ENCODE measurements at places on chromosomes 12 and 14. TPM values are rescaled to one million over a fixed set of nuclear protein-coding genes. Genes with fewer than 3 reads are reported as not detected.

DNA sequence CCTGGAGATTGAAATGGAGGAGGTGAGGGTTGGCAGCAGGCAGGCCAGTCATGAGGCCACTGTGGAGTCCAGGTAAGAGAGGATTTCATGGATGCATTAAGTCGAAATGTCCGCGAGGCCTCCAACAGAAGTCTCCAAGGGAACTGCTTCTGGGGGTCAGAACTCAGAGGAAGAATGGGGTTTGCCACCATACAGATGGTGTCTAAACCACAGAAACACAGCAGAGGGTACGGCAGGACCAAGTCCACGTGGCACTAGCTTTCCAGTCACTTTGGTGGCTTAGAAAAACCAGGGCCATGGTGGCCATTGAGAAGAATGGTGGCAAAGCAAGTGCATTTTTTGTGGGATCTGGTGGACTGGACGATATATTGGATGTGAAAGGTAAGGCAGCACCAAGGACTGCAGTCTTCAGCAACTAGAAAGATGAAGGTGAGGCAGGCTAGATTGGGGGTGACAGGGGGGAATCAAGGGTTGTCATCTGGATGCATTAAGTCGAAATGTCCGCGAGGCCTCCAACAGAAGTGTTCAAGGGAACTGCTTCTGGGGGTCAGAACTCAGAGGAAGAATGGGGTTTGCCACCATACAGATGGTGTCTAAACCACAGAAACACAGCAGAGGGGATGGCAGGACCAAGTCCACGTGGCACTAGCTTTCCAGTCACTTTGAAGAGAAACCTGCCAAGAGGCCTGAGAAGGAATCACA is 22.5 kb upstream of the TMEM106C start:
- DNase-seq, result no peak

RPL10L gene
- not detected for total RNA-seq

DNA sequence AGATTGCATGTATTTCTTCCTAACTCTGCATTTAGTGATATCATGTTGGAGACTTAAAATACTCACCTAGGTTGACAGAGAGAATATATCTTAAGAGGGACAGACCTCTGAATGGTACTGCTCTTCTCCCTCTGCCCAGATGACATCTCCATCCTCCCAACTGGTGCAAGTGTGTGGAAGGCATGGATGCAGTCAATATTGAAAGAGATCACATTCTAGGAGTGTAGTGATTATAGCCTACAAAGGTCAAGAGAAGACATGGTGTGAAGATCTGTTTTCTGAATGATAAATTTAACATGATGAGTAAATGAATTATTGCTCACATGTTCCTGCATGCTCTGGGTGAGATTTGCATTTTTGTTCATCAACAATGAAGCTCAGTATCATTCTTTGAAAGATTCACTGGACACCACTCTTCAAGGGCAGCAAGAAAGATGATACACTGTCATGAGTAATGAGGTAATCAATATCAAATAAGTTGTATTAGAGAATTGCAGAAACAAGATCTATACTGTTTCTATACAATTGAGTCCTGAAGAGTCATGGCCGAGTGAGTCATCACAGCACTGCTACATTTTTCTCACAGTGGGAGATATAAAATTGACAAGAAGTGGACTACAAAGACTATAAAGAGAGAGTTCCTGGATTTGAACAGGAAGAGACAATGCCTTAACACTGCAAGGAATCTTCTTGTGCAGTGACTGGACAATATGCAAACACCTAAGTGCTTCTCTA is 183.3 kb upstream of the KRR1 start:
- no peak for DNase-seq

GRCh38 chr14:70888681-70889175 is 18.5 kb upstream of the PCNX1 start:
- no peak for DNase-seq

DNA sequence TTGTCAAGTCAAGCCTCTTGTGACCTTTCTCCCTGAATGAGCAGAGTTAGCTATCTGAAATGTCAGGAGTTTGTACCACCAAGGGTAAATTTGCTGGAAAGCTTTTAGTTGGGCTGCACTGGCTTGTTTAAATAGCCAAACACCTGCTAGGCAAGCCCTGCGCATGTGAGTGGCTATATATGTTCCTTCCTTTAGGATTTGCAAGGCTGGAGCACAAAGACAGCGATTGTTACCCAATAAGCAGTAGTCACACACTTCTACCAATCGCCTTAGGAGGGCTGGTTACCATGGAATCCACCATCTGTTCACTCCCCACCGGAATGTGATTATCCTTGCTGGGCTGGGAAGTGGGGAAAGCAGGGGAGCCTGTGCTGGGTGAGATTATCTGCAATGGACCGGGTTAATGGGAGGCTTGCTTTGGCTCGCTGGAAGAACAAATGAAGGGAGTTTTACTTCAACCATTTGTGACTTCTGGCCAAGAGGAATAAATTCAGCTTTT is 102.5 kb downstream of the FGD4 start:
- DNase-seq, result no peak

DNA sequence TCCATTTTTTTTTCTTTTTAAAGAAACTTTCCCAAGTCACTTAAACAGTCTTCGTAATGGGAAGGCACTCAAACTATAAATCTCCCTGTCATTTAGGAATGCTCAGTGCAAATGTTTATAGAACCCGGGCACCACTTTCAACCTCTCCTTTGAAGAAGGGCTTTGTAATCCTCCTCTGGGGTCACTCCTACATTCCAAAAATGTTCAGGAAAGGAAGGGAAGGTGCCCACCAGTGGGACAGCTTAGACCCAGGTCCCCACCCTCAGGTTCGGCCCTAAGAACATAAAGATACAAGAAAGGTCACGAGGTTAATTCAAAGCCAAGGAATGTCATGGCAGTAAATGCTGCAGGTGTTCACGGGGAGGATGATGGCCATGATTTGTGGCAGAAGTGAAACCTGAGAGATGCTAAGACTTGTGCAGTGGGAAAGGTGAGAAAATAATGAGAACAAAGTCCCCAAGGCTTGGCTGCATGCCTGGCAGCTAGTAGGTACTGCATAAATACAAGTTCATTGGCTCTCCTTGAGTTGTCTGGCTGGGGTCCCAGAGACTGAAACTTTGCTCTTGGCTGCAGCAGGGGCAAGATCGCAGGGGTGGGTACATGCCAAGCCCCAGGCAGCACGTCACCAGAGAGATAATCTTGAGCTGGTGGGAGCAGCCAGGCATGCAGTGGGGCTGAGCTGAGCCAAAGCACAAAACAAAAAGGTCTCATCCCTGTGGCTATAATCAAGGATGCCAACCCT is 21.1 kb downstream of the KRT18 start:
- no peak for DNase-seq

DNA sequence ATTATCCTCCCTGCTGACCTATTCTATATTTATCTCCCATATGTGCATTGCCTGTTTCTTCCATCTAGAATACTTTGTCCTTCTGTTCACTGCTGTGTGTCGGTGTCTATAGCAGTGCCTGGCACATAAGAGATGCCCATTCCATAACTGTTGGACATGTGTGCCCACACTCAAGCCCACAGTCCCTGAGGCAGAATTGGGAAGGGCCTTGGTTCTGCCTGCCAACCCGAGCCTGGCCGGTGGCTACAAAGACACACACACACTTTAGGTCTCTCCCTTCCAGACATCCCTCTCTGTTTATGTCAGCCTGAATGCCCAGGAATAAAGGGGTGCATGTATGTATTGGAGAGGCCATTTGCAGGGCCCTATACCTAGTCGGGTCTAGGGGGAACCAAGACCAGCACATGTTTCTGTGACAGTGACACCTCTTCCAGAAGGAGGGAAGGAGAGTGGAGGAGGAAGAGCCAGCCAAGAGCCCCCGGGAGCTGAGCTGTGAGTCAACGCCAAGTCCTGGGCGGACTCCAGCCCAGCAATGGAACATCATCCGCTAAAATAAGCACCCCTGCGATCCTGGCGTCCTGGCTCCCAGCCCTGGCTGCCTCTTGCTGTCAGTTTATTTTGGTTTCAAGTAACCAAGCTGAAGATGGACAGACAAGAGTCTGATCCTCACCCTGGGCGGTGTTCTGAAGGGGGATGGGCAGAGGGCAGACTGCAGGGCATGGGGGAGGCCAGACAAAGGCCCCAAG is 4.3 kb upstream of the ASB2 start:
- no peak for DNase-seq

DNA sequence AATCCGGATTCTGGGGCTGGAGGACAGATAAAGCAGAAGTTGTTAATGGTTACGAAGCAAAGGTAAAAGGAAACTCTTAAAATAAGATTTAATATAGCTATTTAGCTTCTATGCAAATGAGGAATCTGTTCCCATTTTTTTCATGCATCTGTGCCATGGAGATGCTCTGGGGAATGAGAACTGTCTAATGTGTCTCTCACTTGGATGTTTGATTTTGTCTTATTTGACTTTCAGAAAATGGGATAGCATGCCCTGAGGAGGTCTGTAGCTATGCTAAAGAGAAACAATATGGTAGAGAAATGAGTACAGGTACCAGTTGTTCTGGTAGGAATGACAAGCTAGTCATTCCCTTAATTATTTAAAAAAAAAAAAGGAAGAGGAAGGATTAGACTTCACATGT is 24.3 kb downstream of the C12orf76 start:
- DNase-seq, result no peak

DNA sequence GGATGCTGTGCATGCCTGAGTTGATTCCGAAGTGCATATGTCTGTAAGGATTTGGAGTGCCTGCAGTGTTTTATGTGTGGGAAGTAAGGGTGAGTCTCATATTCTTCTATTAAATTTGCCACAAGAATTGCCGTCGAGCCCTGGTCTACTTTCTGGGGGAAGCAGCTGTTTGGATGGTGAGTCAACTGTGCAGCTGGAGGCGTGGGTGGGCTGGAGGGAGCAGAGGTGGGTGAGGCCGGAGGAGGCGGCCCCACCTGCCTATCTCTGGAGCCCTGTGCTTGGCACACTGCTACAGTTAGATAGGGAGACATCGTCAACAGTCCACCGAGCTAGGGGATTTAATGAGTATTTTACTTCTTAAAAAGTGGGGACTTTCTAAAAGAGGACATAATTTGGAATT is 9.7 kb downstream of the GLRX5 start:
- no peak for DNase-seq

IL22 gene
- total RNA-seq, result not detected

GRCh38 chr14:68975667-68976066 is 3.4 kb downstream of the ACTN1 start:
- no peak for DNase-seq

GRCh38 chr12:121397521-121397920 is 2.4 kb upstream of the RNF34 start:
- DNase-seq, result no peak

GRCh38 chr12:27779416-27779919 is 565 bp upstream of the KLHL42 start:
- DNase-seq, result no peak

Data from hematopoietic multipotent progenitor cell (in vitro differentiated cells).